Spinal cord (tissue), 10 donors: ENCODE measurements at places on chromosomes 4 and X.

GRCh38 chr4:5215321-5215720 is 164.0 kb downstream of the STK32B start:
- peak; percentile 55 for DNase-seq

DNA sequence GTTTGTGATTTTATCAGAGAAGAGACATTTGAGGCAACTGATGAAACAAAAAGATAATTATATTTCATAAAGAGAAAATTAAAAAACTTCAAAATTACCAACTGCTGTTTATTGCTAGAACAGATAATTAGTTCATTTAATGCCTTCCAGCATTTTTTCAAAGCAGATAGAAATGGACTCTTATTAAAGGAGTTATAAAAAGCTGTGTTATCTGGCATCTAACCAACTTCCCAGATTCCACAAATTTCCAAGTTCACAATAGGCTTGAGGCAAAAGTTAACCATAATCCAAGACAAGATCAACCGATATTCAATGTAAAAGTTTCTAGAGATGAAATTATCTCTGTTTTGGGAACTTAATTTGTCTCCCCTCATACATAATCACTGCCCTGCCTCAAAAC is 152.4 kb downstream of the TSPAN5 start:
- DNase-seq, result no peak

DNA sequence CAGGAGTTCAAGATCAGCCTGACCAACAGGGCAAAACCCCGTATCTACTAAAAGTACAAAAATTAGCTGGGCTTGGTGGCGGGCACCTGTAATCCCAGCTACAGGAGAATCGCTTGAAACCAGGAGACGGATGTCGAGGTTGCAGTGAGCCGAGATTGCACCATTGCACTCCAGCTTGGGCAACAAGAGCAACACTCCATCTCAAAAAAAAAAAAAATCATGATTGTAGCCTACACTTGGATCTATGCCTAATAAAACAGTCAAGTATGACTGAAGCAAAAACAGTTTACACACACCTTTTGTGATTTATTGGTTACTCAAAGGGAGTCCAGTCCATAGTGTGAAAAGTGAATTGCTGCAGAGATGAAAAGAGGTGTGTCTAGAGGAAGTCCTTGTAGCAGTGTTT is 34.7 kb upstream of the TASL start:
- no peak for DNase-seq

GRCh38 chr4:80610845-80611677 is 275.5 kb downstream of the CFAP299 start:
- DNase-seq, result no peak

GRCh38 chr4:143617994-143618679 is 82.3 kb downstream of the FREM3 start:
- DNase-seq, result no peak

GRCh38 chrX:110032534-110033147 is 29.7 kb downstream of the TMEM164 start:
- no peak for DNase-seq

GRCh38 chrX:10095698-10096432 is 60.9 kb upstream of the CLCN4 start:
- DNase-seq, result no peak

GRCh38 chr4:95092766-95093165 is 335.0 kb downstream of the BMPR1B start:
- peak; percentile 58 for DNase-seq

- DNase-seq, result no peak
Observed at GRCh38 chr4:176273736-176274135, 4.7 kb upstream of the ASB5 start.

GRCh38 chr4:98466868-98467599 is 191.4 kb downstream of the TSPAN5 start:
- DNase-seq, result no peak

DNA sequence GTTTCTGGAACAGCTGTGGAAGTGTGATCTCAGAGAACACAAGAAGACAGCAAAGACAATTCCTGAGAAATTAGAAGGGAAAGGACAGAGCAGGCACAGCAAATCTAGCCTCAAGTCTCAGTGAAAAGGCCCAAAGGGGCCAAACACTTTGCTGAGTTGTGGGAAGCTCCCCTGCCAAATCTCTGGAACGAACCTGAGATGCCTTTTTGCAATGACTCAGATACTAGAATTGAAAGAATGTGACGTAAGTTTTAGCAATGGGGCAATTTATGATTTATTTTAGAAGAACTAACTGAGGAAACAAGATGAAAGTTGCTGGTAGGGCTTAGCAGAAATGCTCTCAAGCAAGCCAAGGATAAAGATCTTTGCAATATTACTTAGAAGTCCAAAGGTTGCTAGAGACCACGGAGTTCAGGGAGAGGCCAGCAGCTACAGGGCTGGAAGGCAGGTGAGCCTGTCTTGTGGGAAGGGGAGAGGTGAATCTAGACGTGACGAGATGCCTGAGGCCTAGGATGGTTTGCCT is 92.8 kb downstream of the AMELX start:
- DNase-seq, result no peak

DNA sequence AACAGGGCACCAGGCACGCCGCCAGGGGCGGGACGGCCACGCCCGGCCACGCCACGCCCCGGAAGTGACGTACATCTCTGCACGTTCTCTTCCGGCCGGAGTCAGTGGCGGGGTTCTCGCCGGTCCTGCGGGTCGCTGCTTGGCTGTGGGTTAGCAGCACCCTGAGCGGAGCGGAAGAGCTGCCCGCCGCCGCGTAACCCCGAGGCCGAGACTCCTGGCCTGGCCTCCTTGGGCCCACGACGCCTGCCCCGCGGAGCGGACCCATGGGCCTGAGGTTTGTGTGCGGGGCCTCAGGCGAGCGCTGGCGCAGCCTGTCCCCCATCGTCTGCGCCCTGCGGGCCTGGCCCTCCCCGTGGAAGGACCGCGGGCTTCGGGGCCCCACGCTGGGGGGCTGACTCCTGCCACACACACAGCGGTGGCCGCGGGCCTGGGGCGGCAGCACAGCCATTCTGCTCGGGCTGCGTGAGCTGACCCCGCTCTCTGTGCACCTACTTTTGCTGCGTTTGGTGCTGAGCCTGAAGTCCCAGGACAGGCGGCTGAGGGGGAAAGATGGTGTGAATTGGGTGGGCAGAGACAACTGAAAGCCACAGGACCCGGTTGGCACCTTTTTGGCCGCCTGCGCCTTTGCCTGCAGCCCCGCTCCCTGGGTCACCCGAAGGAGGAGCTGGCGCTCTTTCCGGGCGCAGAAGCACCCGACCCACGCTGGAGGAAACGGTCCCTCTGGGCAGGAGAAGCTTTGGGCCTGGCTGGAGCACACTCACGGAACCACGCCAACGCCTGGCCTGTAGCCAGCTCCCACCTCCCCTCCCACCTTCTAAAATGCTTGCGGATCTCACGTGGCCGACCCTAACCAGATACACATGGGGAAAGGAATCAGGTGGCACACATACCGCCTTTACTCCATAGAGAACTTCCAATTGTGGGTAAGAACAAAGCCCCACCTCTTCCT is 28.1 kb downstream of the NOP14 start:
- DNase-seq, result peak; percentile 86

DNA sequence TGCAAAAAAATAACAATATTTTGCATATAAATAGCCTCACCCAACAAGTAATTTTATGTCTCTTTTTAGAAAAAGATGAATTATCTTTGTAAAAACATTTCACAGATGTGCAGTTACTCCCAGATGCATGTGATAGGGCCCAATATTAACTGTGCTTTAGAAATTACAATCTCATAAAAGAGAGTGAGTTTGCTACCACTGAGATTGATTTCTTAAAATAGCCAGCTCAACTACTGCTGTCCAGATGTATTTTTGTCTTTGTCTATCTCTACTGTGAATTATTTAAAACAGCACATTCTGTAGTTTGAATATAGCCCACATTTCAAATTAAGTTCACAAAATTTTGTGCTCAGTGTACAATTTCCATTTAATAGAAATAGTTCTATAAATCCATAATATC is 177.0 kb upstream of the TTC29 start:
- no peak for DNase-seq

GRCh38 chr4:53479736-53480525 is 102.5 kb downstream of the FIP1L1 start:
- DNase-seq, result no peak

DNA sequence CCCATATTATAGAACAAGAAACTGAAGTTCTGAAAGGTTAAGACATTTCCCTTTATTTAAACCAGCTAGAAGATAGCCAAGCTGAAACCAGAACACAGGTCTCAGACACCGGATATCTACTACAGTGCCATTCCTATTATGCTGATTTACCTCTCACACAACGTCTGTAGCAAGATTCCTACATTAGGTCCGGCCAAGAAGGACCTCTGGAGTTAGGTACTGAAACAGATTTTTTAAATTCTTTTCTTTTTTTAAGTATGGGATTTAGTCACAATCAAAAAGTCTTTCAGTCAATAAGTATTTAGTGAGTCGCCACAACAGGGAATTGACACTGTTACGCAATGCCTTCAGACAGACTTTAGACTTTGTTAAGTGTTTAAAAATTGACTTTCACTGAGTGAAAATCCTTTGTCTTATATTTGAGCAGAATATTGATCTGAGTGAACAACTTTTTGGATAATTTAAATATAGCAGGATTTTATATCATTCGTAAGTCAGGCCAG is 26.5 kb upstream of the SPANXN4 start:
- no peak for DNase-seq

DNA sequence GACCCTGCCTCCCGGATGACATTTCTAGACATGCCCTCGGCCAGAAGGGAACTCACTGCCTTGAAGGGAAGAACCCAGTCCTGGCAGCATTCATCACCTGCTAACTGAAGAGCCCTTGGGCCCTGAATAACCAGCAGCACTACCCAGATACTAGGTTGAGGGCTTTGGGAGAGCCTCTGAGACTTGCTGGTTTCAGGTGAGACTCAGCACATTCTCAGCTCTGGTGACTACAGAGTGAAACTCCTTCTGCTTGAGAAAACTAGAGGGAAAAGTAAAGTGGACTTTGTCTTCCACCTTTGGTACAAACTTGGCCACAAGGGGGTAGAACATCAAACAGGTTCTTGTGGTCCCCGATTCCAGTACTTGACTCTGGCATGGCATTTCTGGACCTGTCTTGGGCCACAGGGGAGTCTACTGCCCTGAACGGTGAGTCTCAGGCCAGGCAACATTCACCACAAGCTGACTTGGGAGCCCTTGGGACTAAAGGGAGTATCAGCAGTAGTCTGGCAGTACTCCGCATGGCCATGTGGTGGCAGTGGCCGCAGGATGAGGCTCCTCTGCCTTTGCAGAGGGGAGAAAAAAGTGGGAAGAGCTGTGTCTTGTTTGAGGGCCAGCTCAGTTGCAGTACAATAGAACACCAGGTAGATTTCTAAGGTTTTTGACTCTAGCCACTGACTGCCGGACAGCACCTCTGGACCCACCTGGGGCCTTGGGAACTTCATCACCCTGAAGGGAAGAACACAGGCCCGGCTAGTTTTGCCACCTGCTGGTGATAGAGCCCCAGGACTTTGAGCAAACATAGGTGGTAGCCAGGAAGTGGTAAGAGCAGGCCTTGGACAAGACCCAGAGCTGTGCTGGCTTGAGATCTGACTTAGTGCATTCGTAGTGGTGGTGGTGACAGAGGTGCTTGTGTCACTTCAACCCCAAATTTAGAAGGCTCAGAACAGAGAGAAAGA is 414.8 kb downstream of the OPHN1 start:
- no peak for DNase-seq
